Inflammatory macrophage treated with lipopolysaccharide for 4 hours (primary cell): ENCODE measurements at places on chromosomes 4 and X.

DNA sequence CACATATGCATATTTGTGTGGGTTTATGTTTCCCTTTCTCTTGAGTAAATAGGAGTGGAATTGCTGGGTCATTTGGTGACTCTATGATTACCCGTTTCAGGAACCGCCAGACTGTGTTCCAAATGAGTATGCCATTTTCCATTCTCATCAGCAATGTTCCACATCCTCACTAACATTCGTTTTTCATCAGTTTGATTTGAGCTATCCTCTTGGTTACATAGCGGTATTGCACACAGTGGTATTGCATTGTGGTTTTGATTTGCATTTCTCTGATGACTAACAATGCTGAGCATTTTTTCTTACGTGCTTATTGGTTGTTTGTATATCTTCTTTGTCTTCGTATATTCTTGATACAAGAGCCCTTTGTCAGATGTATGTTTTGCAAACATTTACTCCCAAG, 218.0 kb upstream of the AMOT start:
- no peak for DNase-seq

DNA sequence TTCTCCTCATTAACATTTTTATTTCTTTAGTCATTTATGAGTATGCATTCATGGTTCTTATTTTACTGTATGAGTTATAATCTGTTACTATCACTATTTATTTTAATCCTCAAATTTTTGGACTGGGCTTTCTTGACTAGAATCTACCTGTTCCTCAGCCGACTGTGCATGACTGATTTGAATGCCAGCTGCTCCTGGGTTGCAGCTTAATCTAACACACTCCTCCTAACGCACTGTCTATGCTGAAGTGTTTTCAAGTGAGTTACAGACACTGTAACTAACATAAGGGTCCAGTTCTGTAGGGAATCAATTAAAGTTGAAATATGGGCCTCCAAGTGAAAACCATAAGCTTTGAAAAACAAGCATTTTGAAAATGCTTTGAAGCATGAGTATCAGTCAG, 137.4 kb upstream of the ARSJ start:
- no peak for DNase-seq

- no peak for DNase-seq
These were observed 80.2 kb upstream of the TLR2 start for GRCh38 chr4:153603835-153604234.

DNA sequence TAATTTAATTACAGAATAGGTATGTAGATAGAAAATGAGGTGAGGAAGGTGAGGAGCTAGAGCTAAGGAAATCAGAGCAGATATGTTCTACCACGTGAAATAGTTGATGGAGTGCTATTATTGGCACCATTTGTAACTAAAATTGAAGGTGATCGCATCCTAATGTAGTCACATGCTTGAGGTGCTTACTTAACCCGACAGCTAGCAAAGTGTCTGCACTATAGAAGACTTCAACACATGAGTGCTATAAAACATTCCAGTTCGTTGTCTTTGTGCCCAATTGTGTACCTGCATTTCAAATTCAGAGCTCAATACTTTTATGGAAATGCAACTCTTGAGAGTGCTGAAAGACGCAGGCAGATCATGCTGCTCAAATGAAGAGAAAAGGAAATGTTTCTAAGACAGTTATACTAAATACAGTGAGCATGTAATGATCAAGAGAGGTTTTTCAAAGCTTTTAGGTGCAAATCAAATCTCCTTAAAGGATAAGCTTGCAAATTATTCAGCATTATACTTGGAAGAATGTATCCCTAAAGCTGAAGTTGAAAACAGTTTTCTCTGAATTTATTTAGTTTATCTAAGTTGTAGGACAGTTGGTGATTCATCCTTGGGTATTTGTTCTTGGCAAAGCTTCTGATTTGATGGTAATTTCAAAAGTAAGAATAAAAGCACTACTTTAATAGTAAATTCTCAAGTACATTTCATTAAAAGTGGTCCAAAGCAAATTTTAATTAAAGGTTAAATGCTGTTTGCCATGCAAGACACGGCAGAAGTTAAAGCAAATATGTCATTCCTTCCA, 223.9 kb upstream of the EPHA5 start:
- DNase-seq = no peak

- DNase-seq = peak; percentile 36
These were observed 15.0 kb downstream of the BRCC3 start for GRCh38 chrX:155086202-155086840.

GRCh38 chr4:54550395-54551171, 107.2 kb upstream of the KIT start:
- no peak for DNase-seq

GRCh38 chrX:12497832-12498591, 293.2 kb upstream of the PRPS2 start:
- peak; percentile 5 for DNase-seq

GRCh38 chrX:139828033-139828432, 104.8 kb downstream of the ATP11C start:
- no peak for DNase-seq

GRCh38 chr4:4762909-4763821, 96.3 kb upstream of the MSX1 start:
- DNase-seq = no peak

- no peak for DNase-seq
These were observed 13.0 kb downstream of the SLC16A2 start for GRCh38 chrX:74434336-74434735.
